ENCODE measurements at places on chromosomes 6 and 20.

- no peak for DNase-seq
These were observed 9.3 kb upstream of the NTSR1 start for GRCh38 chr20:62699296-62699695.

- no peak for DNase-seq
These were observed 476.8 kb upstream of the SOX4 start for GRCh38 chr6:21116736-21117135.

DNA sequence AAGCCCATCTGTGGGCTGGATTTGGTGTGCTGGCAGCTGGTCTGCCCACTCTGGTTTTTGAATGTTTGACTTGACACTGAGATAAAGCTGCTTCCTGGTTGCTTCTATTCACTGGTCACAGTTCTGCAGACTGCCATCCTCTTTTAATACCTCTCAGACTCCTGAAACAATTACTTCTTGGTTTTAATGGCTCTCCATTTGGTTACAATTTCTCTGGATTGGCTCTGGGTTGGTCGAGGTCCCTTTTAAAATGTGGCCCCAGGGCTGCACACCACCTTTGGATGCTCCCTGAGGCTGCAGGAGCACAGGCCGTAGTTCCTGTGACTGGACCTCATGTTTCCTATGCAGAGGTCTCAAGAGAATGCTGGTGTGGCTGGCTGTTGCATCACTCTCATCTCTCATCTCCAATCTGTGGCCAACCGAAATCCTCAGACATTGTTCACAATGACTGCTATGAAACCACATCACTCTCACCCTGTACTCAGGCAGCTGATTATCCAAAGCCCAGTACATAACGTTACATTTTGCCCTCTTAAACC, 98.5 kb downstream of the INSM1 start:
- DNase-seq, result no peak

- no peak for DNase-seq
These were observed 26.9 kb upstream of the FOXP4 start for GRCh38 chr6:41519305-41519744.

DNA sequence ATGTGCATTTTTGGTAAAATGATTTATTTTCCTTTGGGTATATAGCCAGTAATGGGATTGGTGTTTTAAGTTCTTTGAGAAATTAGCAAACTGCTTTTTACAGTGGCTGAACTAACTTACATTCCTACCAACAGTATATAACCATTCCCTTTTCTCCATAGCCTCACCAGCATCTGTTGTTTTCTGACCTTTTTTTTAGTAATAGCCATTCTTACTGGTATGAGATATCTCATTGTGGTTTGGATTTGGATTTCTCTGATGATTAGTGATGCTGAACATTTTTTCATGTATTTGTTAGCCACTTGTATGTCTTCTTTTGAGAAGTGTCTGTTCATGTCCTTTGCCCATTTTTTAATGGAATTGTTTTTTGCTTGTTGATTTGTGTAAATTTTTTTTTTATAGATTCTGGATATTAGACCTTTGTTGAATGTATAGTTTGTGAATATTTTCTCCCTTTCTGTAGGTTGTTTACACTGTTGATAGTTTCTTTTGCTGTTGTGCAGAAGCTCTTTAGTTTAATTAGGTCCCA, 42.3 kb downstream of the STK4 start:
- no peak for DNase-seq

DNA sequence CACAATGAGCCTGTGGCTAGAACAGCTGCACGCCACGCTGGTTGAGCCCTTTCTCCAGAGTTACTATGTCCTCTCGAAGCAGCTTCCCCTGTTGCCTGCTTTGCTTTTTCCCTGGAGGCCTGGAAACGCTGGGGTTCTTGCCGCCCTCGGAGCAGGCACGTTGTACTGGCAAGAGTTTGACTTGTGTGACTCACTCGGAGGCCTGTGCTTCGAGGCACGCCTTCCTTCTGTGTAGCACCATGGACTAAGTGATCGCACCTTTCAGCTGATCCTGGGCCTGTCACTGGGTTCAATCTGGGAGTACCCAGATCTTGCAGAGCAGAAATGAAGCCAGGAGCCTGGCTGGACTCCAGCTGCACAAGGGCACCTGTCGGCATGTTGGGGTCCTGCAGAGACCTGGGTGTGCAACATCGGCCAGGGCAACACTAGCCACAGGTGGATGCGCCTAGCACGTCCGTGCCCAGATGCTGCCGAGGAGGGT, 5.2 kb downstream of the INSM1 start:
- no peak for DNase-seq

GRCh38 chr20:12700701-12701100, 308.1 kb upstream of the SPTLC3 start:
- no peak for DNase-seq

- DNase-seq, result no peak
These were observed 263.7 kb downstream of the BMP2 start for GRCh38 chr20:7031222-7031621.

- DNase-seq, result no peak
These were observed 135.7 kb downstream of the KIF13A start for GRCh38 chr6:17851720-17852161.

DNA sequence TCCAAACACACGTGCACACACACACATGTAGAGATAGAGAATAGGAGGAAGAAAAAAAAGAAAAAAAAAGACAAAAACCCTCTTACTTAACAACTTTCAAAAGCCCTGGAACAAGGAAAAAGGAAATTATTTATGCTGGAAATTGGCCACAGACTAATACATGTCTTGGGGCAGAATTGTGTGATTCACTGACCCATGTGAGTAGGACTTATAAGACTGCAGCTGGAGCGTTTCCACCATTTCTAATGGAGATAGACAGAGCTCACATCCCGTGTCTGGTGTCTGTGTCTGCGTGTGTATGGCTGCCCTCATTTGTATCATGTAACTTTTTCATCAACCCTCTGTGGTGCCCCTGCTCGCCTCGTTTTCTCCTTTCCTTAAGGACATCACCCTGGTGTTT, 99.8 kb upstream of the PDE10A start:
- DNase-seq, result no peak

- DNase-seq, result no peak
These were observed 427.0 kb downstream of the EYS start for GRCh38 chr6:65280060-65280459.

DNA sequence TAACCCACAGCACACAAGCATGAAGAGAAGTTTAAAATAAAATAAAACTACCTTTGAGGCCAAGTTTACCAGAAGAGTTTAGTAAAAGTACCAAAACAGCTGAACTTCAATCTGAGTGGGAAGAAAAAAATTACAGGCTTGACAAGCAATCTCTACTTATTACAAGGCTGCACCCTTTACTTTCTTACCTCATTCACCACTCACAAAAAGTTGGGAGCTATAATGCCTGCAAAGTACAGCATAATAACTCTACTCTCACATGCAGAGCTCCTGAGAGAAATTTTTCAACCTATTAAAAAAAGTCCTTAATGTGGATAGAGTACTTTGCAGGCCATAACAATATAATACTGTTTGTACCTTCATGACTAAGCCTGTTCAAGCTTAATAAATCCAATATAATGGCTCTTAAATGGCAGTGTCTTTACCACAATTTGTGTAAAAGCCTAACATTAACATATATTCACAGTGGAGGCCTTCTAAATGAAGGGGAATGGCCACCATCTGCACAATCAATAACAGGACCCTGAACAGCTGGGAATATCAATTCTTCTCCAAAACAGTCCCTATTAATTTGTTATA, 103.1 kb downstream of the DST start:
- no peak for DNase-seq

DNA sequence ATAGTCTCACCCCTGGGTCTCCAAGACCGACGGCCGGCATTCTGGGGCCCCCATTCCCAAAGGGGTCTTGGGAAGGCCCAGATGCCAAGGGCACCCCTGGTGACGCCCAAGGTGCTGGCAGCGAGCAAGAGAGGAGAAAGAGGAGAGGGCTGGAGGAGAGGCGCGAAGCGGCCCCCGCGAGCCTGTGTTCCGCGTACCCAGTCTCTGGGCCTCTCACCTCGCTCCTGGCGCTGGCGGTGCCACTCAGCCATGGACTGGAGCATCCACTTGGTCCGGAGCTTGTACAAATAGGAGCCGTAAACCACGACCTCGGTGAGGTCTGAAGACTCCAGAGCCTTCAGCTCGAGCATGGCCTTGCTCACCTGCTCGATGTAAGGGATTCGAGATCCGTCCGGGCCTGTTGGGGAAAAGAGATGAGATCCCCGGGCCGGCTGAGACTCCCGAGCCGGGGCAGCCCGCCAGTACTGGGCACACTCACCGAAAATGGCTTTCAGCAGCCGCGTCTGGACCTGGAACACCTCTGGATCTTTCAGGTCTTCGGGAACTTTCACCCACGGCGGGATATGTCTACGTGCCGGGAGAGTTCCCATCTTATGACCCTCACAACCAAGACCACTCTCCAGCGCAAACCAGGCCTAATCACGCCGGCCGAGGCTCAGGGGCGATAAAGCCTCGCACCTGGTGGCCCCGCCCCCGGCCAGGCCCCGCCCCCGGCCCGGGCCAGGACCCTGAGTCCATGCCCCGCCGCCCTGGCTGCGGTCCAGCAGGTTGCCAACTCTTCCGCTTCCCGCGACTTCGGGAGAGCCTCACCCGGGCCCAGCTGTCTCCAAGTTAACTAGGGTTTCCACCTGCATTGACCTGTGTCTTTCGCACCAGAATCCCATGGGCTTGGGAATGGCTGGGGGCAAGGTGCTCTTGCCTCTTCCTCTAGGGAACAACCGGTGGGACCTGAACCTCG, at the start of gene DPPA5:
Gene DPPA5 (minus strand): TSS at position 641 of the 958 bp plus-strand sequence. CDS start 51 bp downstream, at position 590.
- DNase-seq, result no peak

DNA sequence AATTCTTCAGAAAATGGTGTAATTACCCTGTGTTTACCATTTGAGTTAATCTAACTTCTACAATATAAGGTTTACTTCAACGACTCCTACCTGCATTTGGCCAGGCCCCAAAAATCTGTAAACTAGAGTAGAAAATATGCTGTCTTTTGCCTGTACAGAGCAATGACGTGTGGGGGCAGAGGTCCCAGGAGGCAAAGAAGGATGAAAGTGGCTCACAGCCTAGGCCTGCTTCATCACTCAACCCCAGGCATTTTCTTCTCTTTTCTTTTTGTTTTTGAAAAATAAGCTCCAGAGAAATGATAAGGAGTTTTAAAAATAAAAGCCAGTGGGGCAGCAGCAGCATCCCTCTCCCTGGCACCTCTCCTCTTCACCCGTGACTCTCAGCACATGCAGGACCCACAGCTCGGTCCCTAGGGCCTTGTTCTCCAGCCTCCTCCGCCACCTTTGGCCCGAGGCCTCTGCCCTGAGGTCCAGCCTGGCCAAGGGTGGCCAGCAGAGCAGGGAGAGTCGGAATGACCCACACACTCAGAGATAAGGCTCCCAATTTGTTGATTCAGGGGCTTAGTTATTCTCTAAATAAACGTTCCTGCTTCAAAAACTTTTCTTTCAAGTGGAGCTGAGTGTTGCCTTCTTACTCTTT, 310.3 kb upstream of the RNF24 start:
- DNase-seq, result no peak

GRCh38 chr6:336159-337114, 44.1 kb downstream of the DUSP22 start:
- no peak for DNase-seq

DNA sequence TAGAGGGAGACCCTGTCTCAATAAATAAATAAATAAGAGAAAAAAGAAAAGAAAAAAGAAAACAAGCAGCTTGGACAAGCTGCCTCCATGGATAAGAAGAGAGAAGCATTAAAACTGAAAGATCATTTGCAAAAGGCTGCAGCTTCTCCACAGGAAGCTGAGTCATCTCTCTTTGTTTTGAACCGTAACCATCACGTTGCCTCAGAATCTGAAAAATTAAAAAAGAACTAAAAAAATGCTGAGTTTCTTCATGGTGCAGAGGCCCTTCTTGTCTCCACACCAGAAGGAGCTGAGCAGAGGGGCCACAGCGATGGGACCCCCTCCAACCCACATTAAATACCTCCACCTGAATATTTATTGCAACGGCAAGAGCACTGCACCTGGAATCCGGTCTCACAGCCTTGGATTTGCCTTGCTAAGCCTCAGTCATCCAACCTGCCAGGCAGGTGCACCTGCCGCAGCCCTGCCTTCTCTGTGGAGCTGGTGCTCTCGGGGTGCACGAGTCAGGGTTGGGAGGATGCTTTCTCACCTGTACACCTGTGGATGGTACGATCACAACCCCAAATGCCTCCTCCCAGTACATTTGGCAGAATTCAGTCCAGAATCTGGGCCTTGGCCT, 28.1 kb downstream of the TOX2 start:
- DNase-seq, result no peak

- no peak for DNase-seq
These were observed 21.2 kb downstream of the RAMACL start for GRCh38 chr6:166565084-166565967.

- DNase-seq, result peak; percentile 77
These were observed at the start of gene PDE10A for GRCh38 chr6:165662749-165663376. Gene PDE10A, minus strand, starts transcription at chr6:165663241. Its CDS starts 430 bp downstream, at chr6:165662811.

GRCh38 chr6:82264321-82264720, 16.8 kb upstream of the IBTK start:
- no peak for DNase-seq

DNA sequence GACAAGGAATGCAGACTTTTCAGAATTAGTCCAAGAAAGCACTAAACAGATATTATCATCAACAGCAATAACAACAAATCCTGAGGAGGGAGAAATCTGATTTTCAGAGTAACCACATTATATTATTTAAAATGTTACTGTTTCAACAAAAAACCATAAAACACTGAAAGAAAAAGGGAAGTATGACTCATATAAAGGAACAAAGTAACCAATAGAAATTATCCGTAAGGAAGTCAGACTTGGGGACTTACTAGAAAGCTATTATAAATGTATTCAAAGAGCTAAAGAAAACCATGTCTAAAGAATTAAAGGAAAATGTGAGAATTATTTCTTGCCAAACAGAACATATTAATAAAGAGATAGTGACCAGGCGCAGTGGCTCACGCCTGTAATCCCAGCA, 98.1 kb downstream of the MYLK4 start:
- no peak for DNase-seq

DNA sequence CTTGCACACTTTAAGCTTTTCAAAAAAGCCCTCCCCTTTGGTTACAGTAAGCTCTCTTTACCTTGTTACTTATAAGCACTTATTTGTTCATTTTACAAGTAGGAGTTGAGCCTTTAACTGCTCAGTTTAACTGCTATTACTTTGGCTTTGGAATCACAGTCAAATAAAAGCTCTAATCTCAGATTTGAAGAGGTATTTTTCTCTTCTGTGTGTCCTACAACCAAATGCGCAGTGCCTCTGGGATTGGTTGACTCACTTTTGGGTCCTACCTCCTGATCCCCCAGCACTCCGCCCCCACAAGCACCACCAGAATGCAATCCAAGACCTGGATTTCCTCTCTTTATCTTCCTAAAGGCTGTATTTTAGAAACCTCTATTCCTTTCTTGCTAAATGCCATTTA, 2.5 kb downstream of the NCOA7 start:
- DNase-seq, result peak; percentile 18

DNA sequence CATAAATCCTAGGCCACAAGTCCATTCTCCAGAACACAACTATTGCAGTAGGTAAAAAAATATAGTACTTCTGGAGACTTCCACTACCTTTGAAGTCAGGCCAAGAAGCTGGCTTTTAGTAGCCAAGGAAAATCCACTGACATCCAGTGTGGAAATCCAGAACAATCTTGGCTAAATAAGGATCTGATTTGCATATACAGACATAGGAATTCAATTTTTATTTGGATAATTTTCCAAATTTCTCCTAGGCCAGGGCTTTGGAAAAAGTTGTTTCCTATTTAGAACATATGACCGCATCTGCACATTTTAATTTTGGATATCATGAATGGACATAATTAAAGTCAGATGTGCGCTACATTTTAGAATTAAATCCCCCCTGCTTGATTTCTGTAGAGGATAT, 100.2 kb downstream of the BCAS1 start:
- no peak for DNase-seq

- DNase-seq, result no peak
These were observed 2.6 kb upstream of the COL19A1 start for GRCh38 chr6:69863766-69864165.
